ENCODE measurements at places on chromosomes 13 and 19.
A peak's percentile ranks its signal among the peaks of the same experiment; 100 is the strongest.

DNA sequence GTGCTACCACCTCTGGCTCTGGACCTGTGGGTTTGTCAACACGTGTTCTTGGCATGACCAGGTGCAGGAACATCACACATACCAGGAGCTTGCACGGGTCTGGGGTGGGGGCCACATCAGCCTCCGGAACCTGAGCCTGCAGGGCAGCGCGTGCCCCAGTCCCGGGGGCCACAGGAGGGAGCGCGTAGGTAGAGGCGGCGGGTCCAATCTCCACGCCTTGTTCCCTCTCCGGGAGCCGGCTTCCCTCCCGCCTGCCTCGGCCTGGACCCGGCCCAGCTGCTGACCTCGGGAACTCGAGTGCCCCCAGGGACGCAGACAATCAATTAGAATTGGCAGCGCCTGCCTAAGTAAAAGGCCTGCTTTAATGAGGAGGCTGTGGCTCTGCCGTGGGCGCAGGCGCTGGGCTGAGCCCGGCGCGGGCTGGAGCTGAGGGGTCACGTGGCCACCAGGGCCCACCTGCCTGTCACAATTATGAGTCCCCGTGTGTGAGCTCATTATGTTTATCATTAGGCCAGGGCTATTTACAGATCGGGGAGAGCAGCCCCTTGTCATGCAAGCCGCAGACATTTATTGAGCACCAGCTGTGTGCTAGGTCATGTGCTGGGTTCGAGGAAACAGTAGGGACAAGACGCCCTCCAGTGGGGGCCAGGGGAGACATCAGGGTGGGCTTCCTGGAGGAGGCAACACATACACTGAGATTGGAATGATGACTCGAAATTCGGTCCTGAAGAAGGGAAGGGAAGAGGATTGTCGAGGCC is 32.2 kb upstream of the TNFAIP8L1 start:
- peak; percentile 57 for DNase-seq

GRCh38 chr13:45092663-45093062 is 27.6 kb upstream of the GTF2F2 start:
- DNase-seq: peak; percentile 82

GRCh38 chr19:18789883-18790565 is 1.1 kb downstream of the COMP start:
- DNase-seq: peak; percentile 42

- peak; percentile 82 for DNase-seq
These were observed 978.3 kb downstream of the UQCRFS1 start for GRCh38 chr19:28234637-28235036.

- no peak for DNase-seq
These were observed 7.2 kb downstream of the RNASEH2B start for GRCh38 chr13:50916701-50917184.

- DNase-seq: peak; percentile 67
These were observed 299.0 kb downstream of the ITGBL1 start for GRCh38 chr13:101751488-101751887.

- no peak for DNase-seq
These were observed 124.5 kb downstream of the AKAP11 start for GRCh38 chr13:42396501-42396900.

GRCh38 chr13:45537516-45537915 is 72.8 kb downstream of the COG3 start:
- DNase-seq: no peak

GRCh38 chr13:74930402-74931165 is 551.4 kb downstream of the TBC1D4 start:
- DNase-seq: peak; percentile 25

- DNase-seq: peak; percentile 90
These were observed 641 bp upstream of the SOX21 start for GRCh38 chr13:94712812-94713560.

GRCh38 chr19:46621191-46622117 is 3.4 kb downstream of the PTGIR start:
- DNase-seq: no peak

Data from astrocyte of the hippocampus (primary cell).